CD4-positive, alpha-beta T cell treated with Interleukin-6 for 4 hours (primary cell): ENCODE measurements at places on chromosomes 4 and X.

GRCh38 chr4:81896936-81897335, 425.2 kb upstream of the RASGEF1B start:
- no peak for DNase-seq

GRCh38 chrX:9494771-9495170, 29.9 kb downstream of the TBL1X start:
- DNase-seq, result no peak

DNA sequence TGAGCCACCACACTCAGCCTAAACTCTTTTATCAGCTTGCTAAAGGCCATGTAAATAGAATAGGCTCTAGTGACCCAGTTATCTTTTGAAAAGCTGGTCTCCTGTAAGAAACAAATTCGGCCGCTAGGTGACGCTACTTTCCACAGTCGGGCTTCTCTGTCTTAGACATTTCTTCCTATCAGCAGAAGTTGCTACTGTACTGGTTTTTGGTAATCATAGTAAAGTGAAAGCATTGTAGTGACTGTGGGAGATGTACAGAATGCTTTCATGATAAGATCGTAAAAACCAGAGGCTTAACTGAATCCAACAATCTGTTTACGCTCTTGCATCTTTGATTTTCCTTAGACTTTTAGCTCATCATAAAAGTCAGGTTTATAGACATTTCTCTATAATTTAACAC, 82.6 kb downstream of the GK start:
- DNase-seq, result peak; percentile 72

GRCh38 chrX:149939655-149939904, 1.3 kb upstream of the EOLA2 start:
- no peak for DNase-seq

- no peak for DNase-seq
Measured at GRCh38 chr4:124334119-124334518, 378.4 kb downstream of the ANKRD50 start.

- DNase-seq, result no peak
Measured at GRCh38 chrX:21933077-21933476, 7.4 kb upstream of the SMS start.

- no peak for DNase-seq
Measured at GRCh38 chr4:6404611-6405396, 67.6 kb downstream of the PPP2R2C start.

DNA sequence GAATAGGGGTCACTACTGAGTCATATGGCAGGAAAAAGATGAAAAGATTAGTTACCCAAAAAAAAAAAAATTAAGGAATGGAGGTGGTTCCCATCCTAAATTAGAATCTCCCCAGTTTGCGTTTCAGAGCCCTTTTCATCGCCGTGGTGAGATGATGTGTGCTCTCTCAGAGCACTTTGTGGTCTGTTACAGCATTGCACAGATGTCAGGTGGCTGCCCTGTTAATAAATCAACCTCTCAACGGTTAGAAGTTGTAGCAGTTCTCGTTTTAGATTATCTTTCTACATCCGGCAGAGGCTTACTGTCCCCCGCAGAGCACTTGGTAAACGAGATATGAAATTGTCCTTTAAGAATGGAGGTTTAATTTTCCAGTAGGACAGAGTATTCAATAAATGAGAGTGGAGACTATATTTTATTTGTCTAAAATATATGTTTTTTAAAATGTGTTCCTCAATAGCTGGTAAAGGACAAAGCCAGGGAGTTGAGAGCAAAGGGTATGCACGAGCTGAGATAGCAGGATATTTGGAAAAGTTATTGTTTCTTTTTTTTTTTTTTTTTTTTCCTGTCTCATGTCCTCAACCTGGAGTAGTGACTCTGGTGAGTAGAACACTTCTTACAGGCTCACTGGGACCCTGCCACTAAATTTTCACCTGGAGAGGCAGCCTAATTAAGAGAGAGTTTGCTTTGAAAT, 26.9 kb downstream of the AFF1 start:
- no peak for DNase-seq

GRCh38 chr4:81207828-81208227, 7.2 kb downstream of the PRKG2 start:
- no peak for DNase-seq

- DNase-seq, result no peak
Measured at GRCh38 chr4:151753056-151753455, 7.8 kb downstream of the GATB start.

- no peak for DNase-seq
Measured at GRCh38 chr4:182240161-182241130, 2.8 kb upstream of the TENM3 start.

GRCh38 chr4:73573794-73574528, 46.3 kb downstream of the RASSF6 start:
- peak; percentile 18 for DNase-seq

- no peak for DNase-seq
Measured at GRCh38 chr4:40269133-40269532, 66.0 kb upstream of the CHRNA9 start.

DNA sequence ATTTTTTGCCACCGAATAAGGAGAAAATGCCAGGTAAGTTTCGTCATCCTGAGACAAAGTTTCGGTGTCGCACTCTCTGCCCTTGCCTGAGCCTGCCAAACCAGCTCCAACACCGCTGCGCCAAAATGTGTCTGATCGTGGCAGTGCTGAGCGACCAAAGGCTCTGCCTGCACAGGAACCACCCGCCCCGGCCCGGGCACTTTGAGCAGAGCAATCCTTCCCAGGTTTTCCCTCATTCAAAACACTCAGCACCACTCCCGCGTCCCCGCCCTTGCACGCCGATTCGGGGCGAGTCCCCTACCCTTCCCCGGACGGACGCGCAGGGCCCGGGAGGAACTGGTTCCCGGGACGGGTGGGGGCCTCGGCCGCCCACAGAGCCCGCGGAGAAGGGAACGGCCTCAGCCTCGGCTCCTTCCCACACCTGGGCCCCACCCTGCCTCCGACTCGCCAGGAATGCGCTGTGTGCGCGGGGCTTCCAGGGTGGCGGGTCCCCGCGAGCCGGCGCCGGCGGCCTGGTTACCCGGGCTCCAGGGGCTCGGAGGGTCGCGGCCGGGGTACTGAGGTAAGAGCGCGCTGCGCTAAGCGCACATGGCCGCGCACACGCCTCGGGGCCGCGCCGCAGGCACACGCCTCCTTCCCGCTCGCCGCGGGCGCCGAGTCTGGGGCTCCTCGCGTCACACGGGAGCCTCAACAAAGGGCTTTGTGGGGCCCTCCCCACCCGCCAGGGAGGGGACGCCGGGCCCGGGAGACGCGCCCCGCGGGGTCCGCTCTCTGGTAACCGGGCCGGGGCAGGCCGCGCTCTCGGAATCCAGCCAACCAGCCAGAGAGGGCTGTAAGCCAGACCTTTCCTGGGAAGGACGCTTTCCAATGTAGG, at the start of gene C4orf36:
TSS of gene C4orf36 (minus strand) at position 661 of the 874 bp plus-strand sequence. CDS start 902 bp downstream, outside the sequence.
- DNase-seq, result peak; percentile 32
